ENCODE measurements at places on chromosomes 2 and 18.

DNA sequence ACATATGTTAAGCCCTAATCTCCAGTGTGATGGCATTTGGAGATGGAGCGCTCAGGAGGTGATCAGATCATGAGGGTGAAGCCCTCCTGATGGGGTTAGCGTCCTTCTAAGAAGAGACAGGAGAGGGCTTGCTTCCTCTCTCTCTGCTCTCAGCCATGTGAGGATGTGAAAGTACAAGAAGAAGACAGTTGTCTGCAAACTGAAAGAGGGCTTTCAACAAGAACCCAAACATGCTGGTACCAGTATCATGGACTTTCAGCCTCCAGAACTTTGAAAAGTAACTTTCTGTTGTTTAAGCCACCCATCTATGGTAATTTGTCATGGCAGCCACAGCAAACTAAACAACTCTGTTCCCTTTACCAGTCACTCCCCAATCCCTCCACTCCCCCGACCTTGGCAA is 47.4 kb downstream of the CACNB4 start:
- no peak for DNase-seq

DNA sequence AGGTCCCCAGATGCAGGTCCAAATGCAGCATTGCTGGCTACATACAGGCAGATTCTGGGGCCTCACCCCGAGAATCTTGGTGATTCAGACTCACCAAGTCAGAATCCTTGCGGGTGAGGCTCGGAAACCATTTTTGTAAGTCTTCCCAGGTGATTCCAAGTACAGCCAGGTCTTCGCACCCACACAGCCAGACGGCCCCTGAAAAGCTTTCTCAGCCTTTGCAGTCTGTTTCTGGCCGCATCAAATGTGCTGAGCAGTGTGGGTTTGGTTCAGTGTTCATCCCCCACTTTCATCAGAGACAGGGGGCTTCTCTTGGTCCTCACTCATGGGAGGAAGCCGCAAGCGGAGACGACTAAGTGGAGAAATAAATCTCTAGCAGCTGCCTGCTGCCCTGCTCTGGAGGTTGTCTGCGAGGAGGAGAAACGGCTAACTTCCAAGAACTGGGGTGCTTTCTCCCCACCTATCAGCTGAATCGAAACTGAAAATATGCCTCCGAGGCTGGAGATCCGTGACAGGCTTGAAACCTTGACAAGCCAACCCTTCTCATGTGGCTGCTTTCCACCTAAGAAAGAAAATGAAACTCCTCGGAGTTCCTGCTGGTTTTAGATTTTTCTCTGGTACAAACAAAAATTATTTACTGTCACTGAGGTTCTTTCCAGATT is 8.9 kb upstream of the TMEM185B start:
- DNase-seq = no peak

GRCh38 chr2:215436705-215437565 is 1.1 kb upstream of the FN1 start:
- DNase-seq = peak; percentile 30

DNA sequence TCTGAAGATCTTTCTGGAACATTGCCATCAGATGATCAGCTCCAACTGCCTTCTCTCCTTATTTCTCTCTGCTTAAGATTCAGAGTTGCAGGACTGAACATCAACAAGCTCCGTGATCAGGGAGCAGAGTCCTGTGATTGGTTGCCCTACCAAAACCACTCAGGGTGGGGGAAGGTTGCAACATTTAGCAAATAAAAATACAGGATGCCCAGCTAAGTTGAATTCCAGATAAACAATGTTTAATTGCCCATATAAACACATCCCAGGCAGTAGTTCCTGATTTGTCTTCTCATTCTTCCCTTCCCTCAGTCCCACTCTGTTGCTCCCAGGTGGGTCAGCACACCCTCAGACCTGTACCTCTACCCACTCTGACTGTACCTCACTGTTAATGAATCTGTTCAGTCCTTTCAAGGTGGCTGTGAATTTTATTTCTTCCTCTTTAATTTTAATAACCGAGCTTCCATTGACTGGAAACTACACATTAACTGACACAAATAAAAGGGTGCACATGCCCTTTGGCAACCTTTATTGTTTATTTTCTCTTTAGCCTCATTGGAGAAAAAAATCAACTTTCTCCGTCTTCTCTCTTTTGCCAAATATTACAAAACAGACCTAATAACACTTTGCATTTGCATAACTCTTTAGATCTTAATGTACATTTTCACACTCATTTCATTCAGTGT is 167.1 kb upstream of the PKDCC start:
- no peak for DNase-seq

DNA sequence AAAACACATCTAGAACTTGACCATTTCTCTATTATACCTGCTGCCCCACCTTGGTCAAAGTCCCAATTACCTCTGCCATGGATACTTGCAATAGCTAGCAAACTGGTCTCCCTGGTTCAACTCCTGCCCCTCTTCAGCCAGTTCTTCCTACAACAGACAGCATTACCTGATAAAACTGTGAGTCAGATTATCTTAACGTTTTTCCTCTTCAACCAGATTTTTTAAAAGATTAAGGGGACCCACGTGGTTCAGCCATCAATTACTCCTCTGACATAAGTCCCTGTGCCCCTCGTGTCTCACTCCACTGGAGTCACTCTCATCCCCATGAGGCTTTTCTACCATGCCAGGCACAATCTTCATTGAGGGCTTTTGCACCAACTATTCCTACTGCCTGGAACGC is 5.3 kb upstream of the ARHGAP15 start:
- DNase-seq = no peak

- peak; percentile 87 for DNase-seq
These were observed 187.3 kb downstream of the VAPA start for GRCh38 chr18:10100941-10101701.

GRCh38 chr18:61883547-61883946 is 9.3 kb downstream of the RNF152 start:
- DNase-seq = no peak

GRCh38 chr2:147763861-147764260 is 81.0 kb upstream of the ACVR2A start:
- no peak for DNase-seq

DNA sequence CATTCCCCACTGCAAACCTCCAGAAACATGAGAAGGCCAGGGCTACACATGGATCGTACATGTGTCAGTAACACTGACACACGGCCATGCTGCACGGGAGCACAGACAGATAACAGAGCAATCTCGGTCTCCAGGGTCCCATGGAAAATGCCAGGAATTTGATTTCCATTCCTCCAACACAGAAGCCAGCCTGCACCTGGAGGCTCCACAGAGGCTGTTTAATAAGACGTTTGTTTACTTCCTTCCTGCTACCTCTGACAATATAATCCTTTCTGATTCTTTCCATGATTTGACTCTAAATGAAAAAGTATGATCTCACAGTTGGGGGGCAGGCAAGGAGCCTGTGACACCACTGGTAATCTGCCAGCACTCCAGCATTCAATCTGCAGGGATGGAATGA is 210.9 kb upstream of the DDX18 start:
- no peak for DNase-seq

All from tibial artery (tissue), 4 donors.